ENCODE measurements at places on chromosomes 2 and 18. TPM values are rescaled to one million over a fixed set of nuclear protein-coding genes. Genes with fewer than 3 reads are reported as not detected.
A peak's percentile ranks its signal among the peaks of the same experiment; 100 is the strongest.

TRIM43 gene
- total RNA-seq: not detected

GRCh38 chr2:237060534-237061312 is 25.0 kb upstream of the COPS8 start:
- no peak for DNase-seq

DNA sequence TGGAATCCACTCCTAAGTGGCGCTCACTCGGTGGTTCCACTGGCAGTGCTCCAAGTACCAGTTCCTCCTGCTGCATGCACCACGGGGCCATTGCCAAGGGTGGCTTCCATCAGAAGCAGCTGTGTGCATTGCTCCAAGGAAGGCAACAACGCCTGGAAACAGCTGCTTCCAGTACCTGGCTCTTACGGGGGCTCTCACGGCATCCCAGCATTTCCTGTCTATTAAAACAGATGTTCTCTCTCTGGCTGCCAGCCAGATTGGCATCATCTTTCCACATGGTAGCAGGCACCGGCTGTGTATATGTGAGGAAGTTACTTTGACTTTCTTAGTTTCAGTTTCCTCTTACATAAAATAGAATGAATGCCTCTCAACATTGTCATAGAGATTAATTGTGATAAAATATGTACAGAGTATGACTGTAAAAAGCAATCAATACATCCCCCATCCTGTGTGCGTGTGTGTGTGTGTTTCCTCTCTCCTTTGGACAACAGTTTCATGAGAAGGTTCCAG is 84.9 kb downstream of the CMPK2 start:
- DNase-seq: peak; percentile 79

GALNT13 gene
- 4.9 TPM for total RNA-seq

ALPG gene
- not detected for total RNA-seq

DNA sequence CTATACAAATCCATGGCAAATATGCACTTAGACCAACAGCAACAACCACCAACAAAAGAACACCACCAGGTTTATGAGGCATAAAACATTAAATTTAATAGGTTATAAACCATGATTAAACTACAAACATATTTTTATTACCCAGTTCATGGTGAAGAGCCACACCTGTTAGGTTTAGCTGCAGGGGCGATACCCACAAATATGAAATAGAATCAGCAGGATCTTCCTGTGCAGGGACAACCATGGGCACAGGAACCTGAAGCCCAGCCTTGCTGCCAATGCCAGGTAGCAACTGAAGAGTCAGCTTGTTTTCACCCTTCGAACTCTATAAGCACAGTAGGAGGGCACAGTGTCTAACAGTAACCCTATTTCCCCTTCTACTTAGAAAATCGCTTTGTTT is 675.0 kb downstream of the SATB2 start:
- no peak for DNase-seq

GRCh38 chr2:174485788-174486562 is 854 bp downstream of the GPR155 start:
- DNase-seq: peak; percentile 53

MALL gene
- total RNA-seq: 21.7 TPM

DNA sequence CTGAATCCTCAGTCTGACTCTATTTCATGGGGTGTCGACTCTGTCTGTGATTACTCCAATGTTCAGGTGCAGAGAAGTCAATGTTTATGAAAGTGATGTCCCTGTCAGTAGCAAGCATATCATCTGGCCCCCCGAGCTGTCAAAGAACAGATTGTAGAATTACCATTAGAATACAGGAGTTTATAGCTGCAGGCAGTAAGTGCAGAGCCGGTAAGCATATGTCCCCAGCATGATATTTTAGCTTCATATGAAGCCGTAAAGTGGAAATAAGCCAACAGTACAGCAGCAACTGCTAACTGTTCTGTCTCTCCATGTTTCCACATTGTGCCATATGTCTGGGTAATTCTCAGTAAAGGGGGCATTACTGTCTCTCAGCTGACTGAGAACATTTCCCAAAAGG is 541.8 kb downstream of the SOX11 start:
- no peak for DNase-seq

NTSR2 gene
- not detected for total RNA-seq

- DNase-seq: no peak
These were observed 12.4 kb upstream of the ERMN start for GRCh38 chr2:157337978-157338377.

Measured in aorta (tissue), 5 donors.